M059J (cell line): ENCODE measurements at places on chromosomes 6 and 20.

GRCh38 chr6:98586163-98586562, 248.2 kb upstream of the POU3F2 start:
- DNase-seq: no peak

GRCh38 chr6:70586114-70586513, 19.4 kb downstream of the SDHAF4 start:
- DNase-seq: no peak

DNA sequence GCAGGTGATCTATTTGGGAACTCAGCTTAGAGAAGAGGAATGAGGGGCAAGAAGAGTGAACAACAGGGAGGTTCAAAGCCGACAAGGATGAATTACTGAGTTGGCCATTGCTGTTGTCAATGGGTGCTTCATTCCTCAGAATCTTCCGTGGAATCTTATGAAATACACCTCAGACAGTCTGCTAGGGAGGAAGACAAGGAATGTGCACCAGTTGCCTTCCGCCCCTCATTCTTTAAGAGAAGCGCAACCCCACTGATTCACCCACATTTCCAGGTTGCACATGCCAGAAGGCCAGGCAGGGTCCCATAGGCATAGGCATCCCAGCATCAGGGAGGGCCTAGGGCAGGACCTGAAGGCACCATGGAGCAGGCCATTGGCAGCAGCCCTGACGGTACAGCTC, 127.5 kb upstream of the TNFAIP3 start:
- no peak for DNase-seq

GRCh38 chr20:50484271-50484976, 25.8 kb upstream of the PTPN1 start:
- peak; percentile 59 for DNase-seq

GRCh38 chr6:39171489-39172376, 56.7 kb upstream of the SAYSD1 start:
- DNase-seq: no peak

DNA sequence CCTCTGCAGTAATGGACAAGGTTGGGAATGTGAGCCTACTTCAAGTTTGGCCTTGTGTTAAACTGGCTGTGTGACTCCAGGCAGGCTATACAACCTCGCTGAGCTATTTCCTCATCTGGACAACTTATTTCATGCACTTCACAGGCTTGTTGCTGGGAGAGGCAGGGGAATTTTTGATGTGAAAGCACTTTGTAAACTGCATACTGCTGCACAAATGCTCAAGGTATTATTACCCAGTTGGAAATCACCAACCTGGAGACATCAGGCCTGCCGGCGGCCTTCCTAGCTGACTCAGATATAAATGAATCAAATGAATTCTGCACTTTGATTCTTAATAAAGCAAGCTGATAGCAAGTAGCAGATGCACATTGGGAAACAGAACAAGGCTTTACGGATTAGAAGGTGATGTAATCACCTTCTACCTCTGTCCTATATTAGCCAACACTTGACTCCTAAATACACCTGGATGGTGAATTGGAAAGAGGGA, 10.1 kb downstream of the JARID2 start:
- no peak for DNase-seq

DNA sequence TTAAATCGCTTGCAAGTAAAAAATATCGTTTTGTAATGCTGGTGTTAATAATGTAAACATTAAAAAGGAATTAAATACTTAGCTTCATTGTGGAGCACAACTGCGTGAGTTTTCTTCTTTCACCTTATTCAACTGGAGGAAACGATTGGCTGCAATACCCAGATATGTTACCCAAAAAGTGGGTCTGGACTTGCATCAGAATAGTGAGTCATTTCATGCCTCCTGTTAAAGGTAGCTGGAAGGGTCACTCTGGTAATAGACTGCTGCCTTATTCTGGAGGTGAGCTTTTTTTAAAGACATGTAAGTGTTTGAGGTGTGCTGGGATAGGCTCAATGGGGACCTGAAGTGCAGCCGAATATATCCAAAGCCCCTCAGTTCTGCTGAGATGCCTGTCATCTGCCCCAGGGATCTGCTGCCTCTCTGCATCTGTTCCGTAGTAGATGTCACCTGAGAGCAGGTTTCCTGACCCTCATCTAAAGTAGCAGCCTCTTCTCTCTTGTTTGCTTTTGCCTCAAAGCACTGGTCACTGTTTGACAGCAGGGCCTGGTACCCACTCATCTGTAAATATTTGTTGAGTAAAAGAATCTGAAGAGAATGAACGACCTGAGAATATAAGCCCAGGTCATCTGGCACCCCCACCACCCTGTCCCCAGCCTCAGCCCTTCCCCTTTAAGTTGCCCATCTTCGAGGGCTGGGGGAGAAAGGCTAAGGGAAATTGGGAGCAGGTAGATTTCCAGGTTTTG, 5.6 kb upstream of the UQCC2 start:
- no peak for DNase-seq

DNA sequence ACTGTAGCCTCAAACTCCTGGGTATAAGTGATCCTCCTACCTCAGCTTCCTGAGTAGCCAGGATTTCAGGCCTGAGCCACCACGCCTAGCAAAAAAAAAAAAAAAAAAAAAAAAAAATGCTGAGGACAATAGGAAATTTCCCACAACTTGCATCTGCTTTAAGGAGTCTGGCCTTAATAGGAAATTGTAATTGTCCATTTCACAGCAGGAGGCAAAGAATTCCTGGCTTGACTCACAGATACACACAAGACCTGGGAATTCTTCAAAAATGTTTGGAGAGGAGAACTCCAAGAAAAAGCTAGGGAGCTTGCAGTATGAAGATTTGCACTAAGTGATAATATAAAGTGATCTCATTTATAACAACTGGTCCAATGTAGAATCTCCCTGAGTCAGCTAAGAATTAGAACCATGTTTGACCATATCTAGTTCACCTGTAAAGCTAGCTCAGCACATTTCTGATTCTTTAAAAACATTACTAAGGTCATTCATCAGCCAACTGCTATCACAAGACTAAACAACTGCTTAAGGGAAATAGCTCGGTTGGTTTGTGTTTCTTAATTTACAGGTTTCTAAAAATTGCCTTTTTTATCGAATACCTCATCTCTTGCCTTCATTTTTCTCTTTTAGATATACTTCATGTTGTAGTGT, 80.2 kb upstream of the SLC2A12 start:
- peak; percentile 34 for DNase-seq

DNA sequence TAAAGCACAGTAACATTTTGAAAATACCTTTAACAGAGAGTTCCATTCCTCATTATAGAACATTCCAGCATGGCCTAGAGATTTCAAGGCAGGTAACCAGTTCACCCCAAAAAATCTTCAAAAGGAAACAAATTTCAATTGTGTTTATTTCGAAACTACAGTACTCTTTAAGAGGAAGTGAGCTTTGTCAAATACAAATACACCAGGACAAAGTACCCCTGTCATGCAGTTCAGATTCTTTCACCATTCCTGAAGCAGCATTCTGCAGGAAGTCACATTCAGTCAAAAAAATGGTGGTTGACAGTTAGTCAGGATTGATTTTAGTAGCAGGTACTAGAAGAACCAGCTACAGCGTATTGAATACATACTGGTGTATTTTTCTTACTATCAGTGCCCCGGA, 89.6 kb upstream of the RIN2 start:
- DNase-seq: no peak

DNA sequence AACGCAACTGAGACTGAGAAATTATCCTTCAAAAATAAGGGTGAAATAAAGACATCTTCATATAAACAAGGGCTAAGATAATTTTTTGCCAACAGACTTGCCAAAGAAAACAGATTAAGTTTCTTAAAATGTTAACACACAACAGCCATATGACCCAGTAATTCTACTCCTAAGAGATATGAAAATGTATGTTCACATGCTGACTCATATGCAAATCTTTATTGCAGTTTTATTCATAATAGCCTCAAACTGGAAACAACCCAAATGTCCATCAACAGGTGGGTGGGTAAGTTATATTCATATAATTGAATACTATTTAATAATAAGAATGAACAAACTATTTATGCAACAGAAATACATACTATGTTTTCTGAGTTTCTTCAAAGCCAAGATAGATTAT, 140.1 kb downstream of the REV3L start:
- no peak for DNase-seq

DNA sequence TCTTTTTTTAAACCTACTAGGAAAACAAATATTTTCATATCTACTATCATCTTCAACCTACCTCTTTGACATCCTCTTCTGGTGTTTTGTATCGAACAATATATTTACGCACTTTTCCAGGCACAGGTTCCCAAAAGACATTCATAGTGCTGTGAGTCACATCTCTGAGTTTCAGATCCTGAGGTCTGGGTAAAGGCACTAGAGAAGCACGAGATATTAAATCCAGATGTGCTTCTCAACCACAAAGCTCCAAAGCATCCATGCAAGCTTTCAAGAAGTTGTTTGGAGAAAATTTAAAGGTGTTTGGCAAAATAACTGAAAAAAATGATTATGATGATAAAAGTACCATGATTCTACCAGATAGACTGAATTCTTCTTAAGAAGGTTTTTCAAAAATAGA, 62.7 kb downstream of the COL12A1 start:
- peak; percentile 39 for DNase-seq

DNA sequence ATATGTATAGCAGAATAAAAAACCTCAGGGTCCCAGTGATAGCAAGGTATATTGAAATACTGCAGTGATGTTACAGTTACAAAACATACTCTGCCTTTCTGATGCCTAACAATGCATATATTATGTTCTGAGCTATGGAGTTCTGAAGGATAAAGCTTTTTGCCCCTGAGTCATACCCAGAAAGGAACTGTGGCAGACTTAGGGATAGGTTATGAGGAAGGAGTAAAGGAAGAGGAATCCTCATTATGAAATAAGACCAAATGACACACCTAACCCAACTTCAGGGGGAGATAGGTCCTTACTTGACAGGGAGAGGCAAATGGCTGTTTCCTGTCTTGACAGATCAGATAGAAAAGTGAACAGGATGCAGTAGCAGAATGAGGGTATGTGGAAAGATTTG, 940.6 kb upstream of the FLRT3 start:
- DNase-seq: no peak

DNA sequence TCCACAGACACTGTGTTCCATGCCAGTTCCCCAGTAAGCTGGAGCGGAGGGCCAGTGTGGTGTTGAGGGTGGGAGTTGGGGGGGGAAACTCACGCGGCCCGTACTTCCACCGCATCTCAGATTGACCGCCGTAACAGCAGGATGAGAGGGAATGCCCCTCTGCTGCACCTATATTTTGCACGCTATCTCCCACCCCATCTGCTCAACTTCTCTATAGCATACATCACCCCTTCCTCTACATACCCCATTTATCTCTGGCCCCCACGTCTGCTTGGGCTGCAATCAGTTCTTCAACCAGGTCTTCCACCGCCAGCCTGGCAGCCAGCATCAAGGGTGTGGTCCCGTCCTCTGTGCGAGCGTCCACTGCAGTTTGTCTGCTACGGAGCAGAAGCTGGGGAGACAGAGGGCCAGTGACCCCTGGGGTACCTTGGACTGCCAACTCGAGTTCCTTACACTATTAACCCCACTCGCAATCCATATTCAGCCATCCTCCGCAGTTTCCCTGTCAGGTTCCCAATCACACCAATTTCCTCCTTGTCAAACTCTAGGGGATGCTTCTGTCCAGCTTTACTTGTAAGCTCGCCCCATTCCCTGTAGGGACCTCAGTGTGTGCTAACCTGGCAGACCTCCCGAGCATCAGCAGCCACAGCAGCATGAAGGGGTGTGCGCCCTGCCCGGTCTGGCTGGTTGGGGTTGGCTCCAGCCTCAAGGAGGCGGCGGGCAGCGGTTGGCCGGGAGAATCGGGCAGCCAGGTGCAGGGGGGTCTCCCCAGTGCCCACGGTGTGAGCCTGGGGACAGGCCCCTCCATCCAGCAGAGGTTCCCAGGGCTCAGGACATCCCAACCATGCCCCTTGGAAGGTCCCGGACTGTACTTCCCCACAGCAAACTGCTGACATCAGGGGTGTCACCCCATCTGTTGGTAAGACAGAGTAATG, 4.5 kb upstream of the GPSM3 start:
- peak; percentile 37 for DNase-seq

GRCh38 chr6:98636941-98637340, 197.4 kb upstream of the POU3F2 start:
- no peak for DNase-seq

DNA sequence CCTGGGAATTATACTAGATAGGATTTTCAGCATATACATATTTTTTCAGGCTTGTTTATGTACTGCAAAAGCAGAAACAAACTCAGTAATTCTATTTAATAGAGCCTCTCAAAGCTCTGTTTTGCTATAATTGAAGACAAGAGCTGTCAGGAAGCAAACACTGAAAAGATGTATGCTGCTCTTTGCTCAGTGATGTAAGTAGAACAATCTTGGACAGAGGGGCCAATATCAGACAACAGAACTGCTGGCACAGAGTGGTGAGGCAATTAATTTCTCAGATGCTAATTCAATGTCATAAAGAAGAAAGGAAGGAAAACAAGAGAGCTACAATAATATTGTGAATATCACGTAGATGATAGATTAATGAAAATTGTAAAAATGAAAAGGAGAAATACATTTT, 663.3 kb upstream of the ADGRB3 start:
- DNase-seq: no peak

DNA sequence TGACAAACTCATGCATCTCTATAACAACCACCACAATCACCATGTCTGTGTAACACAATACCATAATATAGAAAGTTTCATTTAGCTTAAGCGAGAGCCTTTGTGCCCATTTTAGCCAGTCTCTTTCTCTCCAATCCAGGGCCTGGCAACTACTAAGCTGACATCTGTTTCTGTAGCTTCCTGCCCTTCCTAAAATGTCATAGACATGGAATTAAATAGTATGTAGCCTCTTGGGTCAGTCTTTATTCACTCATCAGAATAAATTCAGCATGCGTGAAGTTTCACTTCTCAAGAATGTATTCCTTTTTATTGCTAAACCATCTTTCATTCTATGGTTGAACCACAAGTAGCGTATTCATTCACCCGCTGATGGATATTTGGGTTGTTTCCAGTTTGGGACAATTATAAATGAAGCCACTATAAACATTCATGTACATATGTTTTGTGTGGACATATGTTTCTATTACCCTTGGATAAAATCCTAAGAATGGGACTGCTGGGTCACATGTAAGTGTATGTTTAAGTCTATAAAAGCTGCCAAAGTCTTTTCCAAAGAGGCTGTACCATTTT, 1.7 kb upstream of the TREM2 start:
- DNase-seq: no peak

DNA sequence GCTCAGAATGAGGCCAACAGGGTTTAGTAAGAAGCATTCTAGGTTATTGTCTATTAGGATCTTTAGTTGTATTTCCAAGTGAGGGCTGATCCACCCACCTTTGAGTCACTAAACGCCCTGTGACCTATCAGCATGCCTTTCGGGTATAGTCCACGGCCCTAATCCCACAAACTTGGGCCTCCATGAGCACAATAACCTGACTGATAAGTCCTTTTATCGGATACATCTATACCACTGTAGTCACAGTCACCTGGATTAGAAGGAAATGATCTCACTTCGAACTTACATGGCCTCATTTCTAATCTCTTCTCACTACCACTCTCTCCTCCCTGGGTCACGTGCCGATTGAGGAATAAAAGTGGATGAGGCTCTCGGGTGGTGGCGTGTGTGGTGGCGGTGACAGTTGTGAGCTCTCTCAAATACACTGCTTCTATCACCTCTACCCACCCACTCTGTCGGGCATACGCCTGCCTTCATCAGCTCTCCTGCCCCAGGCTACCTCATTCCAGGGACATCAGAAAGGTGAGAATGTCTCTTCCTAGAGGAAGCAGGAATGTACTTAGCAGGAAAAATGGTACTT, 65.2 kb downstream of the TRAM2 start:
- DNase-seq: peak; percentile 89

GRCh38 chr6:151661928-151662327, 145.6 kb upstream of the ESR1 start:
- peak; percentile 17 for DNase-seq
